ENCODE measurements at places on chromosomes 2 and 18. TPM values are rescaled to one million over a fixed set of nuclear protein-coding genes. Genes with fewer than 3 reads are reported as not detected.

STRN gene
- total RNA-seq = 13.4 TPM

IL1R2 gene
- total RNA-seq = 1.0 TPM

FAM136A gene
- 16.4 TPM for total RNA-seq

STPG4 gene
- 0.33 TPM for total RNA-seq

GAL3ST2 gene
- total RNA-seq = not detected

SERPINB7 gene
- total RNA-seq = 3.0 TPM

NYAP2 gene
- not detected for total RNA-seq

KCNK3 gene
- total RNA-seq = 0.26 TPM

C2orf68 gene
- total RNA-seq = 16.9 TPM

PIEZO2 gene
- total RNA-seq = 6.6 TPM

FSHR gene
- not detected for total RNA-seq

SPEG gene
- total RNA-seq = 13.1 TPM

UNC80 gene
- total RNA-seq = under 0.01 TPM

CCL20 gene
- not detected for total RNA-seq

SLC9A2 gene
- not detected for total RNA-seq

GKN1 gene
- total RNA-seq = not detected

KCNIP3 gene
- total RNA-seq = 1.7 TPM

TNS1 gene
- 44.4 TPM for total RNA-seq

PTCD3 gene
- total RNA-seq = 68.1 TPM

PTPRM gene
- total RNA-seq = 42.9 TPM

PSD4 gene
- 6.1 TPM for total RNA-seq

POLR1A gene
- total RNA-seq = 9.2 TPM

AGXT gene
- not detected for total RNA-seq

FHOD3 gene
- 3.1 TPM for total RNA-seq

DSG2 gene
- total RNA-seq = 0.33 TPM

INPP1 gene
- total RNA-seq = 13.4 TPM

UGT1A8 gene
- total RNA-seq = not detected

FECH gene
- 17.7 TPM for total RNA-seq

SERPINB10 gene
- total RNA-seq = not detected

NR4A2 gene
- total RNA-seq = 0.17 TPM

TM4SF20 gene
- not detected for total RNA-seq

COMMD1 gene
- total RNA-seq = 36.0 TPM

TRAK2 gene
- 81.1 TPM for total RNA-seq

HOXD9 gene
- not detected for total RNA-seq

GALNT5 gene
- 32.4 TPM for total RNA-seq

RAPH1 gene
- total RNA-seq = 21.1 TPM

HOXD12 gene
- total RNA-seq = not detected

SULT1C2 gene
- 0.26 TPM for total RNA-seq

MREG gene
- 3.5 TPM for total RNA-seq

RPRM gene
- total RNA-seq = not detected

DCC gene
- total RNA-seq = not detected

DSG1 gene
- not detected for total RNA-seq

PSMA8 gene
- not detected for total RNA-seq

LIMS1 gene
- total RNA-seq = 52.7 TPM

SOX11 gene
- 2.1 TPM for total RNA-seq

TGFA gene
- total RNA-seq = not detected

WIPF1 gene
- 5.6 TPM for total RNA-seq

GPR45 gene
- total RNA-seq = not detected

ESPNL gene
- total RNA-seq = 1.3 TPM
